ENCODE measurements at places on chromosomes 4 and X. TPM values are rescaled to one million over a fixed set of nuclear protein-coding genes. Genes with fewer than 3 reads are reported as not detected.

Gene GAGE1
- not detected for total RNA-seq

Gene HMX1
- not detected for total RNA-seq

GRCh38 chrX:37922928-37923327 is 75.6 kb upstream of the DYNLT3 start:
- no peaks in the 10 kb centered on the region for H3K36me3 ChIP-seq
- no peaks in the 10 kb centered on the region for H3K27me3 ChIP-seq
- H3K4me3 ChIP-seq, result no peak overlapping the region
- H3K4me1 ChIP-seq, result no peaks in the 10 kb centered on the region

GRCh38 chr4:71070015-71070414 is 76.6 kb downstream of the DCK start:
- H3K4me1 ChIP-seq, result no peaks in the 10 kb centered on the region
- no peak overlapping the region for H3K27ac ChIP-seq
- DNase-seq, result no peak
- H3K36me3 ChIP-seq, result no peaks in the 10 kb centered on the region
- H3K27me3 ChIP-seq, result no peaks in the 10 kb centered on the region

DNA sequence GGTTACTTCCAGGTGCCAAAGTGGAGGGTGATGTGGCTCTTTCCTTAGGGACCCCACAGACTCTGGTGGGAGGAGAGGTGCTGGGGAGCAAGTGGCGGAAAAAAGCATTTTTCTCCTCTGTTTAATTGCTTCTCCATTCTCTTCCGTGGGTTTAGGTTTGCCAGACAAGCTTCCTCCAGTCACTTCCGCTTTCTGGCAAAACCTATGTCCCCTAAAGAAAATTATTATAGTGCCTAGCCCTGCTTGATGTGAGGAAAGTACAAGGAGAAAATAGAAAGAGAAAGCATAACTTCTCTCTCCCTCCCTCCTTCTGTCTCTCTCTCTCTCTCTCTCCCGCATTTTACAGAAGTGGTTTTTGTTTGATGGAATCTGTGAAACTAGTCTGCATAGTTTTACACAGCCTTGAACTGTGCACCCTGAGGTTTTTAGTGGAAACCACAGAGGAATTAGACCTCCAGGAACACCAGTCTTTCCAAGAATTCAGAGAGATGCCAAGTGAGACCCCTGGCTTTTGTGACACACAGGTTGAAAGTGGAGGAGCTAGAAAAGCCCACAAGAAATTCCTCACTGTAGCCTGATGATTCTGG is 231.1 kb upstream of the ANXA3 start:
- peaks cover 46% of the 10 kb centered on the region for H3K36me3 ChIP-seq
- no peaks in the 10 kb centered on the region for H3K27me3 ChIP-seq
- DNase-seq, result no peak
- no peak overlapping the region for H3K27ac ChIP-seq

DNA sequence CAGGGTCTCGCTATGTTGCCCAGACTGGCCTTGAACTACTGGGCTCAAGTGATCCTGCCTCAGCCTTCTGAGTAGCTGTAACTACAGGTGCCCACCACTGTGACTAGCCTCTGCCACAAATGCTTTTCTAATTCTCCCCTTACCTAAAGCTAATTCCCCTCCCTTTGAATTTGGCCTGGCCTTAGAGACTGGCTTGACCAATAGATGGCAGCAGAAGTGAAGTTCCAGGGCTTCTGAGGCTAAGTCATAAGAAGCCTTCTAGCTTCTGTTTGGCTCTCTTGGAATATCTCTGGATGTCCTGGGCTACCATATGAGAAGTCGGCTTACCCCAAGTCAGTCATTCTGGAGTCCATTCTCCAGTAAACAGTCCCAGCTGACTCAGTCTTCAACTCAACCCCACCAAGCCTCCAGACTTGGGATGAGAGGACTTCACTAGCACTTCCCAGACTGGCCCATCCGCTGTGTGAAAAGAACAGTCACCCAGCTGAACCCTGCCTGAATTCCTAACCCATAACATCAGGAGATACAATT is 61.0 kb downstream of the HPRT1 start:
- H3K36me3 ChIP-seq, result no peaks in the 10 kb centered on the region
- H3K27me3 ChIP-seq, result no peaks in the 10 kb centered on the region
- no peak overlapping the region for H3K4me3 ChIP-seq
- peak; percentile 76 for DNase-seq
- H3K27ac ChIP-seq, result no peak overlapping the region
- no peaks in the 10 kb centered on the region for H3K4me1 ChIP-seq

GRCh38 chr4:88802138-88802537 is 104.5 kb upstream of the NAP1L5 start:
- H3K36me3 ChIP-seq, result no peaks in the 10 kb centered on the region
- no peaks in the 10 kb centered on the region for H3K27me3 ChIP-seq
- no peak overlapping the region for H3K27ac ChIP-seq
- no peak overlapping the region for H3K4me3 ChIP-seq
- DNase-seq, result no peak
- no peaks in the 10 kb centered on the region for H3K4me1 ChIP-seq

DNA sequence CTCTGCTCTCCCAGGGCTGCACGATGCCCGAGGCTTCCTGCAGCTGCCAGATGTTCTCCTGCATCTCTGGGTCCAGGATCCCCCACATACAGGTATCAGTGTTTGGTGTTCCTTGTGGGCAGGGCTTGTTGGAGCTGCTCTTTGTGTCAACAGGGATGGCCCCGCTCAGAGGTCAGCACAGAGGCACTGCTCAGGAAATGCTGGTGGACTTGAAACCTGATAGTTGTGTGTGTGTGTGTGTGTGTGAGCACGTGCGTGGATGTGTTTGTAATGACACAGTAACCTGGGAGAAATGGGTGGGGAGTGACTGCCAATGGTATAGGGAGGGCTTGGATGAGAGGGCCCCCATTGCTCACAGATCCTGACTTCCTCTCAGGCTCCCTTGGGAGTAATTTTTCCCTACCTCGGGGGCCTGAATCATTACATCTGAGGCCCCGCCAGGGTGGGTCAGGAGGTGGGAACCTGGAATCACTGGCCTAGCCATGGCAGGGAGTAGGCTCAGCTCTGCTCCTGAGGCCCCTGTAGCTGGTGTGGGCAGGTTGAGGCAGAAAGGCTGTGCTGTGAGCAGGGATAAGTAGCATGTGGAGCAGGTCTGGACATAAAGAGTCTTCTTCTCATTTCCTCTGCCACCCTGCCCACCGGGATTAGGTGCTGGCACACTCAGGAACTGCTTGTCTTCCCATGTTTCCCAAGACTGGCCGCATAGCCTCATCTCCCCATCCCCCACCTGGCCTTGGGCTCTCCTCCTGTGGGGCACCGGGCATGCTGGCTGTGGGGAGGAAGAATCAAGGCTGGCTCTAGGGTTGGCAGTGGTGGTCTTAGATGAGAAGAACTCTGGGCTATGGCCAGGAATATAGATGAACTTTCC is 2.5 kb upstream of the EFNB1 start:
- H3K4me1 ChIP-seq, result no peaks in the 10 kb centered on the region
- H3K36me3 ChIP-seq, result no peaks in the 10 kb centered on the region
- no peak for DNase-seq
